ENCODE measurements at places on chromosomes 6 and 20. TPM values are rescaled to one million over a fixed set of nuclear protein-coding genes. Genes with fewer than 3 reads are reported as not detected.

- H3K27me3 ChIP-seq, result no peaks in the 10 kb centered on the region
- H3K4me3 ChIP-seq, result no peak overlapping the region
- H3K4me1 ChIP-seq, result peaks cover 14% of the 10 kb centered on the region
Measured at GRCh38 chr20:57473246-57474048, 51.5 kb downstream of the CTCFL start.

DNA sequence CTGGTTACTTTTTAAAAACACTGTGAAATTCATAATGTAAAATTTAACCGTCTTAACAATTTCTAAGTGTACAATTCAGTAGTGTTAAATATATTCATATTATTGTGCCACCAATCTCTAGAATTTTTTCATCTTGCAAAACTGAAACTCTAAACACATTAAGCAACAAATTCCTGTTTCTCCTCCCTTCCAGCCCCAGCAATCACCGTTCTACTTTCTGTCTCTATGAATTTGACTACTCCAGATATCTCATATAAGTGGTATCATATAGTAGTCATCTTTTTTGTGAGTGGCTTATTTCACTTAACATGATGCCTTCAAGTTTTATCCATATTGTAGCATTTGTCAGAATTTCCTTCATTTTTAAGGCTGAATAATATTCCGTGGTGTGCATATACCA is 44.7 kb downstream of the RSPH3 start:
- no peak overlapping the region for H3K4me3 ChIP-seq
- H3K4me1 ChIP-seq, result peaks cover 8% of the 10 kb centered on the region
- peaks cover 2% of the 10 kb centered on the region for H3K36me3 ChIP-seq
- H3K27me3 ChIP-seq, result no peaks in the 10 kb centered on the region
- H3K27ac ChIP-seq, result no peak overlapping the region

DNA sequence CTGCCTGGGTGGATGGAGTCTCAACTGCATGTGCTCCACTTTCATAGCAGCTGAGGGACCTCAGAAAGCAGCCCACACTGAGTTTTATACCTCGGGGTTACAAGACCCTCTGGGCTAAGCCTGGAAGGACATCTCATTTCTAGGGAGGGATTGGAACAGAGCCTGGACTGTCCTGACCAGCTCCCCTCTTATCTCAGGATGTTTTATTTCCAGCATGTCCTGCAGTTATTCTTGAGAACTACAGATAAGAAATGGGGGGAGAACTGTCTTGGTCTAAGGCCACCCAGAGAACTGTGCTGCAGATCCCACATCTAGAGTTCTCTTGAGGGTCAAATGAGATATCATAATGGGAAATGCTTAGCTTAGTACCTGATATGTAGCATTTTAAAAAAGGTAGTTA is 97.3 kb upstream of the CHD6 start:
- no peak overlapping the region for H3K4me3 ChIP-seq
- no peaks in the 10 kb centered on the region for H3K36me3 ChIP-seq
- no peak overlapping the region for H3K27ac ChIP-seq
- peaks cover 10% of the 10 kb centered on the region for H3K27me3 ChIP-seq
- H3K4me1 ChIP-seq, result no peaks in the 10 kb centered on the region
- no peak for DNase-seq

DNA sequence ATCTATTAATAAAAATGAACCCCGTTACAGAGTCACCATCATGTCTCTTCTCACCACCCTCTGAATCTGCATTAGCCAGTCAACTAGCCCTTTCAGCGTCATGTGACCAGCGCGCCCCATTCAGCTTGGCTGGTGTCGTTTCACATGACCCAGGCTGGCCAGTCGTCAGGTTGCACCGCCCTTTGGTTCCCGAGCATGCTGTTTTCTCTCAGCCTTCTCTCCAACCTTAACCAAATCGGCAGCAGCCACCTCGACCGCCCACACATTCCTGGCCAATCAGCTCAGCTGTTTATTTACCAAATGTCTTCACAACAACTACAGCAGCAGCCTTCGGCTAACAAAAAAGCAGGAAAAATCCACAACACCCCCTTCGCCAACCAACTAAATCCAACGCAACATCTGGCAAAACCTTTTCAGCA is 5.6 kb downstream of the SRSF3 start:
- H3K27me3 ChIP-seq, result no peaks in the 10 kb centered on the region
- H3K4me3 ChIP-seq, result peak overlapping the region; percentile 88
- peak; percentile 86 for DNase-seq
- peak overlapping the region; percentile 90 for H3K27ac ChIP-seq
- H3K36me3 ChIP-seq, result peaks cover 98% of the 10 kb centered on the region

- no peak for DNase-seq
- H3K4me3 ChIP-seq, result no peak overlapping the region
- H3K27ac ChIP-seq, result no peak overlapping the region
- peaks cover 15% of the 10 kb centered on the region for H3K27me3 ChIP-seq
Measured at GRCh38 chr20:24777746-24778145, 171.3 kb upstream of the CST7 start.

DNA sequence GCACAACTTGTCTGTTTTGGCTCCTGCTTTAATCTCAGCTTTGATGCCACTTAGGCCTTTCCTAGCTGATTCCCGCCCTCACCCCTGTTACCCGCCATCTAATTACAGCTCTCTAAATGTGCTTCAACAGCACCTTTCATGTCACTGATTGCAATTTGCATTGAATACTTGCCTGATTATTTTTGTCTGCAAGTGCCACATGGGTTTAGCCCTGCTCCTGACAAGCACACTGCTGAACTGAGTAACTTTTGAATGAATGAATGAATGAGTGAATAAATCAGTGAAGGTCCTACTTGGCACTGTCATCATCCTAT is 591 bp upstream of the DCBLD1 start:
- no peaks in the 10 kb centered on the region for H3K36me3 ChIP-seq
- H3K4me3 ChIP-seq, result peak overlapping the region; percentile 71
- DNase-seq, result no peak
- H3K27me3 ChIP-seq, result peaks cover 47% of the 10 kb centered on the region
- H3K27ac ChIP-seq, result no peak overlapping the region

DNA sequence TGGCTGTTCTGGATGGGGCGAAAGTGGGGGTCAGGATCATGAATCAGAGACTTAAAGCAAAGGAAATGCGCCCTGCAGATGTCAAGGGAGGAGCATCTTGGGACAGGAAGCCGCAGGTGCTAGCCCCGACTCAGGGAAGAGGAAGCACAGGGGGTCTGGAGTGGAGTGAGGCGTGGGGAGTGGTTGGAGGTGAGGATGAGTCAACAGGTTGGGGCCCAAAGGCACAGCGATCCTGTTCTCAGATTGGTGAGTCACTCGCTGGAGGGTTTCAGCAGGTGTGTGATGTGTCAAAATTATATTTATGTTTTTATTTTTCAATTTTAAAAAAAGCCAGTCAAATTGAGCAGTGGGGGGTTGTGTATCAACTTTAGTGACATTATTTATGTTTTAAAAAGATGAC is 19.0 kb downstream of the PACSIN1 start:
- no peaks in the 10 kb centered on the region for H3K27me3 ChIP-seq
- no peaks in the 10 kb centered on the region for H3K36me3 ChIP-seq
- peaks cover 27% of the 10 kb centered on the region for H3K4me1 ChIP-seq
- peak; percentile 90 for DNase-seq

DNA sequence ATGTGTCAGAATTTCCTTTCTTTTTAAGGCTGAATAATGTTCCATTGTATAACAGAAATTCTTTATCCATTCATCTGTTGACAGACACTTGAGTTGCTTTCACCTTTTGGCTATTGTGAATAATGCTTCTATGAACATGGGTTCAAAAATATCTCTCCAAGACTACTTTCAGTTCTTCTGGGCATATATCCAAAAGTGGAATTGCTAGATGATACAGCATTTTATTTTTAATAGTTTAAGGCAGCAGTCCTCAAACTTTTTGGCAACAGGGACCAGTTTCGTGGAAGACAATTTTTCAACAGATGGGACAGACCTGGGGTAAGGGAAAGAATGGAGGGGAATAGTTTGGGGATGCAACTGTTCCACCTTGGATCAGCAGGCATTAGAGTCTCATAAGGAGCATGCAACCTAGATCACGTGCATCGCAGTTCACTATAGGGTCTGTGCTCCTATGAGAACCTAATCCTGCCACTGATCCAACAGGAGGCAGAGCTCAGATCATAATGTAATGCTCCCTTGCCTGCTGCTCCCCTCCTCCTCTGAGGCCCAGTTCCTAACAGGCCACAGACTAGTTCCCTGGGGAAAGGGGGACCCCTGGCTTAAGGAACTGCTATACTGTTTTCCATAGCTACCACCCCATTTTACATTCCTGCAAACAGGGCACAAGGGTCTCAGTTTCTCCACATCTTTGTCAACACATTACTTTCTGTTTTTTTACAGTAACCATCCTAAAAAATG is 239.9 kb upstream of the RNF217 start:
- no peak for DNase-seq
- H3K36me3 ChIP-seq, result no peaks in the 10 kb centered on the region
- no peak overlapping the region for H3K4me3 ChIP-seq
- H3K27ac ChIP-seq, result no peak overlapping the region
- H3K27me3 ChIP-seq, result peaks cover 2% of the 10 kb centered on the region

DNA sequence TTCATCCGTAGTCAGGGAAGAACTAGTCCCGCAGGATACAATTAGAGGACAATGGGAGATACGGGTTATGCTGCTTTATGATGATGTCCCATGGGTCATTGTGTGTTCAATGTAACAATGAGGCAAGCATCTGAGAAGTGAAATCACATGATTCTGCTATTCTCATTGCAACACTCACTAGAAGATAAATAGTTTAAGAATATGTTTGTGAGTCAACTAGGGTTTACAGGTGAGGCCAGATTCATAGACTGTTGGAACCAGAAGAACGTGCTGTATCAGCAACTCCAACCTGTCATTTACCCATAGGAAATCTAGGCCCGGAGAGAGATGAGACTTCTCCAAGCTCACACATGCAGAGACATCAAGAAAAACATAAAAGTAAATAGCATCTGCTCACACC is 80.8 kb downstream of the SCML4 start:
- peaks cover 46% of the 10 kb centered on the region for H3K4me1 ChIP-seq
- no peak for DNase-seq
- peaks cover 44% of the 10 kb centered on the region for H3K36me3 ChIP-seq
- no peaks in the 10 kb centered on the region for H3K27me3 ChIP-seq
- no peak overlapping the region for H3K4me3 ChIP-seq

GRCh38 chr20:10510216-10510615 is 75.1 kb downstream of the SLX4IP start:
- peaks cover 6% of the 10 kb centered on the region for H3K36me3 ChIP-seq
- no peaks in the 10 kb centered on the region for H3K27me3 ChIP-seq
- no peak overlapping the region for H3K27ac ChIP-seq
- H3K4me3 ChIP-seq, result no peak overlapping the region

DNA sequence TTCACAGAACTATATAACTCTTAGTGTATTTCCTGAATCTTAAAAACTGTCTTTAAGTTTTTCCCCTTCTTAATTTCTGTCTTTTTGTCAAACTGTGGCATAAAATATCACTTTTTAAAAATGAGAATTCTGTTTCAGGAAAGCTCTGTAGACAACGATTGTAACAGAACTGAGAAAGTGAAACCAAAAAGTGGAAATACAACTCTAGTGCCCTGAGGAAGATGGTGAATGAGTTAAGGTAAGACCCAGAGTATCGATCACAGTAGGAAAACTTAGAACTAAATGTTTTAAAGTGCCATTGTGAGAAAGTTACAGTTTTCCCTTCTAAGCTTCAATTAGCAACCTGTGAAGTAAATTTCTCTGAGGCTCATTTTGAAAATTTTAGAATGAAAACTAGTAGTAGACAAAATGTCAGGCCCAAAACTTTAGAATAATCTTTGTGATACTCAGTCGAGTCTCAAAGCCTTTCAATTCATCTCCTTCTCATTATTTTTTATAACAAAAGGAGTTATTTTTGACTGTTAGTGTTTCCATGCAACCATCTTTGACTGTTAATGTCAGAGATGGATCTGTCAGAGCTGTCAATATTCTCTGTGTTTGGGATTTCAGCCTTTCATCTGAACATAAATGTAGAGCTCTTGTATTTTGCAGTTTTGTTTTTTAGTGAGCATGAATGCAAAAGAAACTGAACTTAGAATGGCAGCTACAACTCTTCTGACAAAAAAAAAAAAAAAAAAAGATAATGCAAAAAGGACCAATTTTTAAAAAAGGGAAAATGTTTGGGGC is 19.0 kb upstream of the TRDN start:
- no peak overlapping the region for H3K27ac ChIP-seq
- H3K4me1 ChIP-seq, result no peaks in the 10 kb centered on the region
- no peaks in the 10 kb centered on the region for H3K36me3 ChIP-seq
- no peak for DNase-seq
- no peaks in the 10 kb centered on the region for H3K27me3 ChIP-seq

Gene ID4
- not detected for total RNA-seq

Gene DOP1A
- total RNA-seq, result 7.3 TPM

Gene DNPH1
- total RNA-seq, result 80.3 TPM

Gene FAM83C
- not detected for total RNA-seq

Gene NKX2-4
- not detected for total RNA-seq
